ENCODE measurements at places on chromosomes 6 and 20. TPM values are rescaled to one million over a fixed set of nuclear protein-coding genes. Genes with fewer than 3 reads are reported as not detected.

DNA sequence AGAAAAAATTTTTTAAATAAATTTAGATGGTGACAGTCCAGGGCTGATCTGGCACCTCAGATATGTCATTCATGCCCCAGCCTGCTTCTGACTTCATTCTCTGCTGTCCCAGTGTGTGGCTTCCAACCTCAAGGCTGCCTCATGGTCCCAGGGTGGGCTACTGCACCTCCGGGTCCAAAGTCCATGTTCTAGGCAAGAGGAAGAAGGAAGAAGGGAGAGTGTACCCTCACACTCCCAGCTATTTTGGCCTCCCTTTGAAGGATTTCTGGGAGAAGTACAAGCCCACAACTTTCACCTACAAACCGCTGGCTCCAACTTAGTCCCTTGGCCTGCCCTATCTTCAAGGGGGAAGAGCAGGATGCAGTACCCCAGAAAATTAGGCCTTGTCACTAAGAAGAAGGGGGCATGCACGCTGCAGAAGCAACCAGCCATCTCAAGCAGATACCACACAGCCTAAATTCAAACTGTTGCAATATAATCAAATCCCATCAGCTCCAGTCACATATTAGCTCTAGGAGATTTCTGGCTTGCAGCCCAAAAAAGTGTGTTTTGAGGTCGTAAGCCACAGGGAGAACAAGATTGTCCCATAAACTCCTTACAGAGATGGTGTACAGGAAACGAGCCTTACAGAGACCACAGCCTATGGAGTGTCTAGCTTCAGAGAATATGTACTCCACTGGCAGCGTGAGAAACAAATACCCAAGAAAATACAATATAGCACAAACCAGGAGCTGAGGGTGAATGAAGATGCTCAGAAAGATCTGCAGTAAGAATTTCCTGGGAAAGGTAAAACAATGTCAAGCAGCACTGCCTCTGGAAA lies 906 bp upstream of the BTN3A2 start:
- no peak for DNase-seq

GRCh38 chr6:25966711-25967110 lies 4.1 kb downstream of the TRIM38 start:
- no peak for DNase-seq

DNA sequence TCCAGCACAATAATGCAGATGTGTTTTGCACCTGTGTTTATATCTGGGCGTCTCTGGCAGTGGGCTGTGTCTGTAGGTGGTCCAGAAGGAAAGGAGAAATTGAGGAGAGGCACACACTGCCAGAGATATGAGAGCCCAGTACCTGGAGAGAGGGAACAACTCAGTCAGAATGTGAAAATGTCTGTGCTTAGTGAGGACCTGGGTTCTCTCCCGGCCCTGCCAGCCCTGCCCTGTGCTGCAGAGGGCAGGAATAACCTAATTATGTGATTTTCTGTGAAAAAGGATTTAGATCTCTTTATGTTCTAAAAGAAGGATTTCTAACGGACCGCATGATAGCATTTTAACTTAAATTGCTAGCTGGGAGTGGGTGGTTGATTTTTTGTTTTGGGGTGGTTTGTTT lies 8.3 kb upstream of the EXOC2 start:
- no peak for DNase-seq

- DNase-seq = no peak
These were observed 589 bp downstream of the RNF5 start for GRCh38 chr6:32178547-32179440.

- DNase-seq = no peak
These were observed 19.9 kb downstream of the ZNF451 start for GRCh38 chr6:57109880-57110279.

GRCh38 chr20:5745416-5746030 lies 4.7 kb upstream of the SHLD1 start:
- DNase-seq = no peak

- DNase-seq = no peak
These were observed 350.7 kb upstream of the SASH1 start for GRCh38 chr6:147991961-147992360.

DNA sequence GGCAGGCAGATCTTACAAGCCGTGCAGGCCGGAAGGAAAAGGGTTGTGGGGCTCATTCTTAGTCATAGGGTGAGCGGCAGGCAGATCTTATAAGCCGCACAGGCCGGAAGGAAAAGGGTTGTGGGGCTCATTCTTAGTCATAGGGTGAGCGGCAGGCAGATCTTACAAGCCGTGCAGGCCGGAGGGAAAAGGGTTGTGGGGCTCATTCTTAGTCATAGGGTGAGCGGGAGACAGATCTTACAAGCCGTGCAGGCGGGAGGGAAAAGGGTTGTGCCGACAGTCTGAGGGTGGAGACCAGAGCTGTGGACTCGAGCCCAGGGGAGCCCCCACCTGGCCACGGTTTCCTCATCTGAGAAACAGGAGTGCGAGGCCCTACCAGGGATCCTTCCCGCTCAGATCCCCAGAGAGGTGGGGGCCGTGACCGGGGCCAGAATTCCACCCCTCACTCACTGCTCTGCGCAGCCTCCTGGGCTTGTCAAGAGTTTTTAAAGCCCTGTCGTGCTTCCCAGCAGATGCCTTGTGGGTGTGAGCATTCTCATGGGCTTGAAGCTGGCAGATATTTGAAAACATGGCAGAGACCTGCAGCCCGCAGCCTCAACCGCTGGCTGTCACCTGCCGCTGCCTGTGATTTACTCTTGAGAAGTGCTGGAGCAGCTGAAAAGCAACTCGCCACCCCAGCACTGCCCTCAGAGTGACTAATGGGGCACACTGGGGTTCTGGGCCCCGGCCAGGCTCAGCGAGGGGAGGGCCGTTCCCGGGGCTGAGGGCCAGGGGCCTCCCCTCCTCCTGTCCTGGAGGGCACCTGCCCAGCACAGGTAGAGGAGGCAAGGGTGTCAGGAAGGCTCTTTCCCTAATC lies 31.9 kb downstream of the NTSR1 start:
- DNase-seq = no peak

GRCh38 chr6:39207416-39208222 lies 21.7 kb downstream of the KCNK5 start:
- DNase-seq = no peak

The MROH8 gene
- total RNA-seq = 3.1 TPM

The FAM229B gene
- total RNA-seq = 17.8 TPM

The OPRL1 gene
- total RNA-seq = 0.42 TPM

The ASCC3 gene
- 66.6 TPM for total RNA-seq

The RALY gene
- total RNA-seq = 111 TPM

The NKX2-4 gene
- total RNA-seq = not detected
